Mesenchymal stem cell (in vitro differentiated cells and primary cell): ENCODE measurements at places on chromosomes 13 and 19.

DNA sequence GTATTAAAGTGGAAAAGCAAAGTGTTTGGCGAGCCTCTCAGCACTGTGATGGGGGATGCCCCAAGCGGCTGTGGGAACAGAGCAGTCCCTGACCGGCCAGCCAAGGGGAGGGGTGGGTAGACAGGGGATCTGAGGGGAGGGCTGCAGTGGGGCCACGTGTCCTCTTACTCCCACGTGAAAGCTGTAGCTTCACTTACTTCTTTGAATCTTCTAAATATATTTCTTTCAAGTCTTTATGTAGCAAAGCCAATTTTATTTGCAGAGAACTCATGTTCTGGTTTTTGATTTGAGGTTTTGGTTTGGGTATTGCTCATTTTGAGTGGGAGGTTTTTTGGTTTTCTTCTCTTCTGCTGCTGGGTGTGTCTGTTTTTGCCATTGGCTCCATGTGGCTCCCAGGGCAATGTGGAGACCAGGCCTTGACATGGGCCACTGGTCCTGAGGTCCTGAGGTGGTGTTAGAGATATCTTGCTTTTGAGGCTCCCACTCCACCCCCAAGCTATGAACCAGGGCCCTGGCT, 17.7 kb upstream of the OVOL3 start:
- DNase-seq = no peak

GRCh38 chr19:11165486-11166030, 10.0 kb upstream of the SPC24 start:
- no peak for DNase-seq

DNA sequence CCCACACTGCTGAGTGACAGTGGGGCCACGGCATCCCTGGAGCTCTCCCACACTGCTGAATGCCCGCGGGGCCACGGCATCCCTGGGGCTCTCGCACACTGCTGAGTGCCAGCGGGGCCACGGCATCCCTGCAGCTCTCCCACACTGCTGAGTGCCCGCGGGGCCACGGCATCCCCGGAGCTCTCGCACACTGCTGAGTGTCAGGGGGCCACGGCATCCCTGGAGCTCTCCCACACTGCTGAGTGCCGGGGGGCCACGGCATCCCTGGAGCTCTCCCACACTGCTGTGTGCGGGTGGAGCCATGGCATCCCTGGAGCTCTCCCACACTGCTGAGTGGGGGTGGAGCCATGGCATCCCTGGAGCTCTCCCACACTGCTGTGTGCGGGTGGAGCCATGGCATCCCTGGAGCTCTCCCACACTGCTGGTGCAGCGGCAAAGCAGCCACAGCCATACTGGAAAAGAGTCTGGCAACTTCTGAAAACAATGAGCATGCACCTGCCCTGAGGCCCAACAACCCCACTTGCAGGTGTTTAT, 8.6 kb downstream of the TUBGCP3 start:
- no peak for DNase-seq

GRCh38 chr19:19345232-19345631, 24.6 kb downstream of the MAU2 start:
- DNase-seq = no peak

- peak; percentile 75 for DNase-seq
Observed at GRCh38 chr19:7925171-7925851, 624 bp downstream of the CTXN1 start.

- DNase-seq = no peak
Observed at GRCh38 chr13:67008075-67008668, 222.0 kb downstream of the PCDH9 start.

DNA sequence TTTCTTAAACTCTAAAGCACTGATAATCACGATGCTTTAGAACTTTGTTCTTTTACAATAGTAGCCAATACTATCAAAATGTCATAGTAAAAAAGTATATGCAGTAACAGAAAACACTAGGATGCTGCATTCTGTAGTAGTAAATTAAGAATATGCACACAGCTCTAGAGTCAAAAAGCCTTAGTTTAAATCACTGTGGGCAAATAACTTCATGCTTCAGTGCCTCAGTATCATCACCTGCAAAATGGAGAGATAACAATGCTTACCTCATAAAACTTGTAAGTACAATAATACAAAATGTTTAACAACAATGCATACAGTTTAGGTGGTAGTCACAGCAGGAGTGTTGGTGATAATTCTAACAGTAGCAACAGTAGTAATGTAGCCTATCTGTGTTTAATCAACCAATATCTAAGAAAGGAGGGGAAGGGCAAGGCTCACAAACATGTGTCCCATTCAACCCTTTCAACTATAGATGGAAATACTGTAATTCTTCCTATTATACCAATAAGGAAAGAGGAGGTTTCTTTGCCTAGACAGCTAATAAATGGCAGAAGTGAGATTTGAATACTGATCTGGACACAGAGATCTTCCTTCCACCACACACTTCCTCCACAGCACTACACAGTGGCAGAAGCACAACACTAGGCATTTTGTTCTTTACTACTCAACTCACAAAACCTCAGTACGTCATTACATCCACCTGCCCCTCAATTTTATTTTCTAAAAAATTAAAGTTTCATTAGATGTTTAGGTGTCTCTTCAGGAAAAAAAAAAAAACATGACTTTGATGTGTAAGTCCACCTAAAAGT, 4.6 kb downstream of the RBM26 start:
- DNase-seq = no peak

DNA sequence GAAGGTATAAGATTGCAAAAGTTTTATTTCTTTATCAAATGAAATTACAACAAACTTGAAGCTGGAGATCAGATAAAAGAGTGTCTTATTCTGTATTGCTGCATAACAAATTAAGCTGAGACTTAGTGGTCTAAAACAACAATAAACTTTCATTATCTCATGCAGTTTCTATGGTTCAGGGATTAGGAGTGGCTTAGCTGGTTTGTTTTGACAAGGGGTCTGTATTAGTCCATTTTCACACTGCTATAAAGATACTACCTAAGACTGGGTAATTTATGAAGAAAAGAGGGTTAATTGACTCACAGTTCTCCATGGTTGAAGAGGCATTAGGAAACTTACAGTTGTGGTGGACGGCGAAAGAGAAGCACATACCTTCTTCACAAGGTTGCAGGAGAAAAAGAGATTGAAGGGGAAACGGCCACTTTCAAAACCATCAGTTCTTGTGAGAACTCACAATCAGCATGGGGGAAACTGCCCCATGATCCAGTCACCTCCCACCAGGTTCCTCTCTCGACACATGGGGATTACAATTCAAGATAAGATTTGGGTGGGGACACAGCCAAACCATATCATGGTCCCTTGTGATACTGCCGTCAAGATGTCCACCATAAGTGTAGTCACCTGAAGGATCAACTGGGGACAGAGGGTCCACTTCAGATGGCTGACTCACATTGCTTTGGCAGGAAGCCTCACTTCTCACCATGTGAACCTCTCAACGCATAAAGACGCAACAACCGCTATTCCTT, 97.8 kb downstream of the RNF17 start:
- no peak for DNase-seq

GRCh38 chr13:97182111-97182890, 39.8 kb upstream of the MBNL2 start:
- DNase-seq = no peak

GRCh38 chr19:52138278-52138982, 1.3 kb downstream of the ZNF616 start:
- DNase-seq = peak; percentile 37

GRCh38 chr13:114248011-114248410, 13.3 kb downstream of the CDC16 start:
- peak; percentile 29 for DNase-seq

GRCh38 chr19:38719761-38720558, 24.3 kb downstream of the CAPN12 start:
- DNase-seq = no peak

DNA sequence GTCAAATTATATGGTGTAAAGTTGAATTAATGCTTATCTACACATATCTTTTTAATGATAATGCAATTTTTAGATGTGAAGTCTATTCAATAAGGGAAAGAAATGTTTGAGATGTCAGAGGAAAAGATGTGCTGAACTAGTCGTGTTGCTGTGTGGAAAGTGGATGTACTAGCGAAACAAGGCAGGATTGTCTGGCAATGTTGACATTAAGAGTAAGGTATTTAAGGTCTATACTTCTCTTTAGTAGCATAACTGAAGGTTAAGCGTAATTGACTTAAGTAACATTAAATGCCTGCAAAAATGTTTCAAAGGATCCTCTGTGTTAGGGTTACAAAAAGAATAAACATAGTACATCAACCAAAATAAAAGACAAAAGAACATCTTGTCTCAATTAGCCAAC, 787.3 kb upstream of the KLHL1 start:
- DNase-seq = no peak

- no peak for DNase-seq
Observed at GRCh38 chr13:104376588-104376987, 1310.4 kb upstream of the SLC10A2 start.
